Tibial nerve (tissue), 4 donors: ENCODE measurements at places on chromosomes 2 and 18. TPM values are rescaled to one million over a fixed set of nuclear protein-coding genes. Genes with fewer than 3 reads are reported as not detected.
A peak's percentile ranks its signal among the peaks of the same experiment; 100 is the strongest.

GRCh38 chr18:43705850-43706249, 428.6 kb upstream of the SYT4 start:
- H3K36me3 ChIP-seq: no peaks in the 10 kb centered on the region
- no peaks in the 10 kb centered on the region for H3K4me1 ChIP-seq
- no peak overlapping the region for H3K4me3 ChIP-seq
- H3K27ac ChIP-seq: no peak overlapping the region
- no peak for DNase-seq

- H3K36me3 ChIP-seq: no peaks in the 10 kb centered on the region
- no peaks in the 10 kb centered on the region for H3K4me1 ChIP-seq
- H3K4me3 ChIP-seq: no peak overlapping the region
- H3K27ac ChIP-seq: no peak overlapping the region
- H3K27me3 ChIP-seq: no peaks in the 10 kb centered on the region
Observed at GRCh38 chr2:223542501-223542900, 59.7 kb downstream of the SCG2 start.

- H3K27me3 ChIP-seq: no peaks in the 10 kb centered on the region
- no peak overlapping the region for H3K4me3 ChIP-seq
- H3K27ac ChIP-seq: no peak overlapping the region
- H3K36me3 ChIP-seq: no peaks in the 10 kb centered on the region
- DNase-seq: no peak
- no peaks in the 10 kb centered on the region for H3K4me1 ChIP-seq
Observed at GRCh38 chr2:98656800-98657199, 48.4 kb downstream of the UNC50 start.

DNA sequence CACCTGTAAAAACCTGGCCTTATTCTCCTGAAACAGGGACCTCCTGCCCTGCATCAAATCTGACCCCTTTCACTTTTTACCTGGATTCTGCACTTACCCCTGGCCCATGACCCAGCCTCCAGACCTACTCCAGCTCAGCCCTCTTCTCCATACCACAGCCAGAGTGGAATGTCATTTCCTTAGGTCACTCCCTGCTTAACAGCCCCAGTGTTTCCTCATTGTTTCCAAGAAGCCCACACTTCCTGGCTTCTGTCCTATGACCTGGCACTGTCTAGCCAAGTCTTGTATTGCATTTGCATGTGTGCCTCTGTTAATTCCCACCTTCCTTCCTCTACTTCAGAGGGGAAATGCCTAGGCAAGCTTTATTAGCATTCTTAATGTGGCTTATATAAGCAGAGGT, 51.4 kb upstream of the TRIB2 start:
- no peak overlapping the region for H3K4me3 ChIP-seq
- H3K27ac ChIP-seq: no peak overlapping the region
- no peak for DNase-seq
- H3K4me1 ChIP-seq: no peaks in the 10 kb centered on the region
- H3K27me3 ChIP-seq: no peaks in the 10 kb centered on the region

DNA sequence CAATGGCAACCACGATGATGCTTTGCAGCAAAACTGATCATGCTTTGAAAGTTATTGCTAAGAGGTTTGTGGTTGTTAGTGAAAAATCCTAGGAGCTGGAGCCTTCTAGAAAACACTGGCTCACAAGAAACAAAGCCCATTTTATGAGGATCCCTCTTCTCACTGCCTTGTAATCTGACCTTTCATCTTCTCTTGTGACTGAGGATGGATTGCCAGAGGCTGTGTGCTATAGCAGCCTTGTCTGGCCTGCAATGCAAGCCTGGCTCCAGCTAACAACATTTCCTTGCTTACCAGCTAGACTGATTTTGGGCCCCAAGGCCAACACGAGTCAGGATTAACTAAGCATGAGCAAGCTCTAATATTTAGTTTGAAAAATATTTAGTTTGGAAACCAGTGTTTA, 13.1 kb downstream of the PIEZO2 start:
- H3K4me3 ChIP-seq: no peak overlapping the region
- no peak for DNase-seq
- no peaks in the 10 kb centered on the region for H3K36me3 ChIP-seq
- peak overlapping the region; percentile 14 for H3K27ac ChIP-seq

PTPRN gene
- not detected for total RNA-seq

ELOA2 gene
- total RNA-seq: not detected
